ENCODE measurements at places on chromosomes 13 and 19. TPM values are rescaled to one million over a fixed set of nuclear protein-coding genes. Genes with fewer than 3 reads are reported as not detected.

- H3K4me3 ChIP-seq = no peak overlapping the region
- no peak for DNase-seq
- no peaks in the 10 kb centered on the region for H3K36me3 ChIP-seq
- H3K4me1 ChIP-seq = no peaks in the 10 kb centered on the region
- H3K27me3 ChIP-seq = no peaks in the 10 kb centered on the region
Observed at GRCh38 chr13:60583196-60583888, 186.3 kb downstream of the TDRD3 start.

DNA sequence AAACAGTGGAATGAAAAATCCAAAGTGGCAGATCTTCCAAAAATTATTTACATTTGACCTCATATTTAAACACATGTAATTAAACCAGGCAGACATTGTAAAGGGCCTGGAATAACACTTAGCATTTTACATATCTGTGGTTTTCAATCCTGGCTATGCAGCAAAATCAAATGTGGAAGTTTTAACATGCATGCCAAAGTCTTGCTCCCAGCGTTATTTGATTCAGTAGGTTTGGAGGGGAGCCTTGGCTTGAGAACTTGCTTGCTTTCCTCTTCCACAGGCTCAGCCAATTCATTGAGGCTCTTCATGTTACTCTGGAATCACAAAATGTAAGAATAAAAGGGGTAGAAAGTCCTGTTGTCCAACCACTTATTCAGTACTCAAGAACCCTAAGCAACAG lies 42.5 kb upstream of the INTS6 start:
- H3K27ac ChIP-seq = no peak overlapping the region
- no peaks in the 10 kb centered on the region for H3K36me3 ChIP-seq
- no peak overlapping the region for H3K4me3 ChIP-seq
- H3K27me3 ChIP-seq = no peaks in the 10 kb centered on the region

GRCh38 chr13:30257468-30258099 lies 49.8 kb downstream of the KATNAL1 start:
- H3K4me1 ChIP-seq = no peaks in the 10 kb centered on the region
- H3K27me3 ChIP-seq = no peaks in the 10 kb centered on the region
- H3K4me3 ChIP-seq = no peak overlapping the region
- H3K36me3 ChIP-seq = no peaks in the 10 kb centered on the region
- DNase-seq = no peak
- no peak overlapping the region for H3K27ac ChIP-seq

GRCh38 chr13:97256343-97256783 lies 34.2 kb downstream of the MBNL2 start:
- peaks cover 75% of the 10 kb centered on the region for H3K4me1 ChIP-seq
- no peak overlapping the region for H3K4me3 ChIP-seq

- no peaks in the 10 kb centered on the region for H3K27me3 ChIP-seq
- H3K4me1 ChIP-seq = no peaks in the 10 kb centered on the region
- no peak for DNase-seq
- H3K27ac ChIP-seq = no peak overlapping the region
- no peak overlapping the region for H3K4me3 ChIP-seq
Observed at GRCh38 chr13:25585000-25585399, 213.2 kb downstream of the ATP8A2 start.

GRCh38 chr19:54606230-54606629 lies 12.8 kb downstream of the LILRA1 start:
- H3K4me3 ChIP-seq = no peak overlapping the region
- no peaks in the 10 kb centered on the region for H3K36me3 ChIP-seq
- H3K4me1 ChIP-seq = no peaks in the 10 kb centered on the region
- peaks cover 7% of the 10 kb centered on the region for H3K27me3 ChIP-seq
- no peak overlapping the region for H3K27ac ChIP-seq

GRCh38 chr19:4807188-4807587 lies 15.7 kb downstream of the FEM1A start:
- DNase-seq = no peak
- no peak overlapping the region for H3K27ac ChIP-seq
- no peaks in the 10 kb centered on the region for H3K36me3 ChIP-seq
- H3K4me1 ChIP-seq = peaks cover 11% of the 10 kb centered on the region

- DNase-seq = no peak
- peaks cover 26% of the 10 kb centered on the region for H3K4me1 ChIP-seq
- H3K27me3 ChIP-seq = no peaks in the 10 kb centered on the region
- no peak overlapping the region for H3K27ac ChIP-seq
- peak overlapping the region; percentile 17 for H3K4me3 ChIP-seq
Observed at GRCh38 chr19:46000491-46001246, 5.4 kb downstream of the CCDC61 start.

- H3K27me3 ChIP-seq = no peaks in the 10 kb centered on the region
- no peak overlapping the region for H3K4me3 ChIP-seq
Observed at GRCh38 chr13:39250440-39250839, 212.2 kb downstream of the NHLRC3 start.

DNA sequence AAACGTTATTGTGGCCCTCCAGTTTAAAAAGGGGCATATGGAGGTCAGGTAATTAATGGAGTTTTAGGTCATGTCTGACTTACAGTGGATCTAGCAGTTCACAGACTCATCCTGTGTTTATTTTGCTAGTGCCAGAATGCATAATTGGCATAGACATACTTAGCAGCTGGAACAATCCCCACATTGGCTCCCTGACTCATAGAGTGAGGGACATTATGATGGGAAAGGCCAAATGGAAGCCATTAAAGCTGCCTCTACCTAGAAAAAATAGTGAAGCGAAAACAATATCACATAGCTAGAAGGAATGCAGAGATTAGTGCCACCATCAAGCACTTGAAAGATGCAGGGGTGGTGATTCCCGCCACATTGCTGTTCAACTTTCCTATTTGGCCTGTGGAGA lies 610.7 kb downstream of the SLITRK5 start:
- no peak overlapping the region for H3K27ac ChIP-seq
- no peaks in the 10 kb centered on the region for H3K4me1 ChIP-seq
- no peak overlapping the region for H3K4me3 ChIP-seq
- no peaks in the 10 kb centered on the region for H3K27me3 ChIP-seq

DNA sequence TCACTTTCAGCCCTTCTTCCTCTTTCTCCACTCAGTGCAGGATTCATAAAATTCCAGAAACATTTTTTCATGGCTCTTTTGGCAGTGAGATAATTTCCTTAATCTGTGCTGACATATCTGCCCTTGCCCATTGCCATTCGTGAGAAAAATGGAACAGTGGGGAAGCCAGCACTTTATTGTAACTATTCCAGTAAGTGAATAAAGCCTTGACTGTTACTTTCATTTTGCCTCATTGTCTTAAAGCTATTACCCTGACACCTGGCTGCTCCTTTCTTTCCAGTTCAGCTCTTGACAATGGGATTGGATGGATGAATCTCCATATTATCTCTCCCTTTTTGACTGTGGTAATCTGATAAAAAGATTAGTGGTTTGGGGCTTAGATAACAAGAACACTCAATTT lies 1068.1 kb upstream of the PCDH20 start:
- DNase-seq = no peak
- no peaks in the 10 kb centered on the region for H3K27me3 ChIP-seq
- H3K4me1 ChIP-seq = no peaks in the 10 kb centered on the region
- no peak overlapping the region for H3K27ac ChIP-seq

DNA sequence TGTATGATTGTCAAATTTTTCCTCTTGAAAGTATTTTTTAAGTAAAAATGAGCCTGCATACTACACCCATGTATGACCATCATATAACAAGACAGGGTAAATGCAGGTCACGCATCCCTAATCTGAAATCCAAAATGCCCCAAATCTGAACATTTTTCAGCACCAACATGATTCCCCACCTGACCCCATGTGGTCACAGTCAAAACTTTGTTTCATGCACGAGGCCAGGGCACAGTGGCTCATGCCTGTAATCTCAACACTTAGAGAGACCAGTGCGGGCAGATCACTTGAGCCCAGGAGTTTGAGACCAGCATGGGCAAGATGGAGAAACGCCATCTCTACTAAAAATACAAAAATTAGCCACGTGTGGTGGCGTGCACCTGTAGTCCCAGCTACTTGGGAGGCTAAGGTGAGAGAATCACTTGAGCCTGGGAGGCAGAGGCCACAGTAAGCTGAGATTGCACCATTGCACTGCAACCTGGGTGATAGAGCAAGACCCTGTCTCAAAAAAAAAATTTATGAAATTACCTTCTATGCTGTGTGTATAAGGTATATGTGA lies 63.7 kb upstream of the NPAS1 start:
- peaks cover 2% of the 10 kb centered on the region for H3K36me3 ChIP-seq
- no peak overlapping the region for H3K27ac ChIP-seq
- peaks cover 42% of the 10 kb centered on the region for H3K4me1 ChIP-seq
- H3K4me3 ChIP-seq = no peak overlapping the region

GRCh38 chr19:18438331-18439024 lies 545 bp upstream of the ISYNA1 start:
- peak overlapping the region; percentile 10 for H3K27ac ChIP-seq
- peak; percentile 85 for DNase-seq
- peak overlapping the region; percentile 54 for H3K4me3 ChIP-seq
- no peaks in the 10 kb centered on the region for H3K27me3 ChIP-seq
- peaks cover 55% of the 10 kb centered on the region for H3K4me1 ChIP-seq

DNA sequence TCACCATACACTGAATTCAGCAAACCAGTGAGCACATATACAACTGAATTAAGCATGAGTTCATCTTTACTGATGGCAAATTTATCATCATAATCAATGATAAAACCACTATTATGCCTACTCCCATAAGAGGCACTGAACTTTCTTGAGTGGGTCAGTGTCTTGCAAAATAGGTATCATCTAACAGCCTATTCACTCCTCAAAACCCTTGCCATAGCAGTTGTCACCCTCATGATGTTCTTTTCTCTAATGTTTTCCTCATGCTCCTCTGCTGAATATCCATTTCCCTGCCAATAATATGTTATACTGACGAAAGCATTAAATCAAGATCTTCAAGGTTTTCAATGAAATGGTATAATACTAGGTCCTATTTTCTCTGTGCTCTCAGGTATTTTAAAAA lies 5.6 kb downstream of the ARGLU1 start:
- peaks cover 52% of the 10 kb centered on the region for H3K4me1 ChIP-seq
- no peaks in the 10 kb centered on the region for H3K27me3 ChIP-seq
- DNase-seq = no peak

DNA sequence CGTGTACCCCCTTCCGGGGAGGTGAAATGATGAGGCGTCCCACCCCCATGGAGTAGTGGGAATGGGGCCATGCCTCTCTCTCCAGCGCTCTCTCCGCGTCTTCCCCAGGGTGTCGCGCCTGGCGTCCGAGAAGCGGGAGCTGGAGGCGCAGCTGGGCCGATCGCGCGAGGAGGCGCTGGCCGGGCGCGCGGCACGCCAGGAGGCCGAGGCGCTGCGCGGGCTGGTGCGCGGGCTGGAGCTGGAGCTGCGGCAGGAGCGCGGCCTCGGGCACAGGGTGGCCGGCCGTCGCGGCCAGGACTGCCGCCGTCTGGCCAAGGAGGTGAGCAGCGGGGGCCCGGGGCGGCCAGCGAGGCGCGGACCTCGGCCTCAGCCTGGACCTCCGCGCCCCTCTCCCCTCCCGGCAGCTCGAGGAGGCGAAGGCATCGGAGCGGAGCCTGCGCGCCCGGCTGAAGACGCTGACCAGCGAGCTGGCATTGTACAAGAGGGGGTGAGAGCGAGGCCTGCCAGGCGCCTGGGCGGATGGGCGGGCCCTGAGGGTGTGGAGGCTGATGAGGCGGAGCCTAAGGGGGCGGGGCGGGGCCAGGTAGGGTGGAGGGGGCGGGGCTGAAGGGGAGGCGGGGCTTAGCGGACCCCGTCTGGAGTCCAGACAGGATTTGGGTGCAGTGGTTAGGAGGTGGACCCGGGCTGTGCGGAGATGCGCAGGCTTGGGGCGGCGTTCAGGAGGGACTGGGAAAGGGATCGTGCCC lies 7.7 kb downstream of the PGLYRP1 start:
- H3K36me3 ChIP-seq = peaks cover 3% of the 10 kb centered on the region
- no peak overlapping the region for H3K27ac ChIP-seq
- peak overlapping the region; percentile 58 for H3K4me3 ChIP-seq
- peaks cover 26% of the 10 kb centered on the region for H3K27me3 ChIP-seq

GRCh38 chr13:109735436-109735966 lies 50.9 kb downstream of the IRS2 start:
- H3K27me3 ChIP-seq = peaks cover 4% of the 10 kb centered on the region
- H3K36me3 ChIP-seq = no peaks in the 10 kb centered on the region
- H3K4me1 ChIP-seq = no peaks in the 10 kb centered on the region
- H3K27ac ChIP-seq = no peak overlapping the region
- H3K4me3 ChIP-seq = no peak overlapping the region

GRCh38 chr13:35210261-35210660 lies 266.2 kb downstream of the MAB21L1 start:
- H3K4me3 ChIP-seq = no peak overlapping the region
- H3K27me3 ChIP-seq = no peaks in the 10 kb centered on the region
- no peak overlapping the region for H3K27ac ChIP-seq
- DNase-seq = no peak
- no peaks in the 10 kb centered on the region for H3K36me3 ChIP-seq

The ANGPTL8 gene
- not detected for total RNA-seq

The LILRB1 gene
- not detected for total RNA-seq

The IZUMO2 gene
- total RNA-seq = not detected

The SYNGR4 gene
- not detected for total RNA-seq

The TNNI3 gene
- 3.8 TPM for total RNA-seq

The SPPL2B gene
- total RNA-seq = 69.7 TPM

The CLEC4G gene
- total RNA-seq = not detected

The ACP5 gene
- 34.9 TPM for total RNA-seq

The SIGLEC9 gene
- not detected for total RNA-seq

The MUC16 gene
- 0.91 TPM for total RNA-seq

The DKKL1 gene
- not detected for total RNA-seq

Measured in suprapubic skin (tissue), 4 donors.